Neural crest cell (in vitro differentiated cells): ENCODE measurements at places on chromosomes 1 and 21.

GRCh38 chr1:39926343-39926793 is 24.7 kb upstream of the MYCL start:
- DNase-seq = no peak

DNA sequence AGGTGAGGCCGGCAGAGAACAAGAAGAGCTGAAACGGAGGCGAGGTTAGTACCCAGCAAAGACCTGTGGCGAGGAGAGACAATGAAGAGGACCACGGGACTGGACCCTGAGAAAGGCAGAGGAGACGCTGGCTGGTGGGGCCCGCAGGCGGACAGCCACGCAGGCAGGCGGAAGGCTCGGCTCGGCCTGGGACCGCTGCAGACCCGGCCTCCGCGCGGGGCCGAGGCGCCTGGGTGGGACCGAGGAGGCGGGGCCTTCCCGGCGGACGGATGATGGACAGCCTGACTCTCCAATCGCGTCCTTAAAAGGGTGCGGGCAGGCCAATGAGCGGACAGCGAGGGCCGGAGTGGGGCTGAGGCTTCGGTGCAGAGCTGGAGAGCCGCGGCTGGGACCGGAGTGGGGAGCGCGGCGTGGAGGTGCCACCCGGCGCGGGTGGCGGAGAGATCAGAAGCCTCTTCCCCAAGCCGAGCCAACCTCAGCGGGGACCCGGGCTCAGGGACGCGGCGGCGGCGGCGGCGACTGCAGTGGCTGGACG is at the start of gene MPZL1:
TSS of gene MPZL1 (plus strand) at position 366 of the 535 bp plus-strand sequence. CDS start 170 bp downstream, outside the sequence.
- peak; percentile 99 for DNase-seq

- DNase-seq = no peak
These were observed 50.5 kb upstream of the ZYG11A start for GRCh38 chr1:52792036-52792435.

DNA sequence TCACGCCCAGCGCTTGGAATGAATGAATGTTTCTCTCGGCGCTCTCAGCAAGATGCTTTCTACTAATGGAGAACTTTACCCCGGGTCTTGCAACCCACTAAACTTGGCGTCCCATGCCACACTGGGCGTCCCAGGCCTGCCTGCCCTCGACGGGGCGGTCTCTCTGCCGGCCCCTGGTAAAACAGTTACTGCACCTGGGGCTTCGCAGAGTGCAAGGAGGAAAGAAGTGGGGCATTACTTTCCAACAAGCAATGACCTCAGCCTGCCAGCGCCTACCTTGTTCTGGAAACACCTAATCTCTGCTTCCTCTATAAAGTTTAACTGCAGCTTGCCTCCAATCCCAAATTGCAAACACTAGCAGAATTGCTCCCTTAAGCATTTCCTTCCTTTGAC is 27.8 kb upstream of the NFIA start:
- DNase-seq = no peak

DNA sequence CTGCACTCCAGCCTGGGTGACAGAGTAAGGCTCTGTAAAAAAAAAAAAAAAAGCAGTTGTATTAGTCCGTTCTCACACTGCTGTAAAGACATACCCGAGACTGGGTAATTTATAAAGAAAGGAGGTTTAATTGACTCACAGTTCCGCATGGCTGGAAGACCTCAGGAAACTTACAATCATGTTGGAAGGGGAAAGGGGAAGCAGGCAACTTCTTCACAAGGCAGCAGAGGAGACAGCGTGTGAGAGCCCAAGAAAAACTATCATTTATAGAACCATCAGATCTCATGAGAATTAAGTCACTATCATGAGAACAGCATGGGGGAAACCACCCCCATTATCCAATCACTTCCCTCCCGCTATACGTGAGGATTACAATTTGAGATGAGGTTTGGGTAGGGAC is 151.7 kb upstream of the NR5A2 start:
- DNase-seq = no peak

- DNase-seq = no peak
These were observed 68.3 kb upstream of the GJB5 start for GRCh38 chr1:34686531-34686930.

DNA sequence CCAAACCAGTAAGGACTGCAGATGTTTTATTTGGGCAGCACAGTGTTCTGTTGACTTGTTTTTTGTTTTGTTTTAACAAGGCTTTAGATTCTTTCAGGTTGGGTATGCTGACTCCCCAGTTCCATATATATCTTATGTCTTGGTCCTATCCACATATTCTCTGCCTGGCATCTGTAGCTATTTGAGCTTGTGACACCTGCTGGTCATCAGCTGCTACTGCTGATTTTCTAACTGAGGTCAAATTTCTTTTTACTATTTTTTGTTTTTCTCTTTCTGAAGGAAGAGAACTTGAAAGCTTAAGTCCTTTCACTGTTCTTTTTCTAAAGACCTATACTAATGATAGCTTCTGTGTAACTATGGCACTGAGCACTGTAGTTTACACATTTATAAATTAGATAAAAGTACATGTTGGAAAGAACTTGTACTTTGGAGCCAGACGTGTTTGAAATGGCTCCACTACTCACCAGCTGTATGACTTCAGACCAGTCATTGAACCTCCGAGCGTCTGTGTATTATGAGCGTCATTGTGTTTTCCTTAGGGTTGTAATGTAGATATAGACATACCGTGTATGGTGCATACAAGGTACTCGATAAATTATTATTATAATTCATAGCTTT is 109.4 kb downstream of the NRDC start:
- DNase-seq = no peak

DNA sequence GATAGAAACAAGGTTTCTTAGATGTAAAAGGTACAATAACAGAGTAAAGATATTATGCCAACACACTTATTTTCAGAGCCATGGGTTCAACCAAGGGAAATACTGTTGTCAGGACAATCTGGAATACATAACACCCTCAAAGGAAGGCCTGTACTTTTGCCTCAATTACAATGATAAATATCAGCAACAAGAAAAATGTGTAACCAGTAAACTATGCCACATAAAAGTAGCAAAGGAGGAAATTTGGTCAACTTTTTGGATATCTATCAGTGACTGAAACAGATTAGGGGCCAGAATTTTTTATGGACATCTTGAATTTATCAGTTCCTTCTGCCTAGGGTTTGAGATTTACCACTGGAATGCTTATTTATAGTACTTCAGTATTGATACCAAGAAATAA is 24.6 kb upstream of the RAP1GAP start:
- no peak for DNase-seq

GRCh38 chr1:155179112-155180031 is 5.7 kb downstream of the TRIM46 start:
- no peak for DNase-seq

DNA sequence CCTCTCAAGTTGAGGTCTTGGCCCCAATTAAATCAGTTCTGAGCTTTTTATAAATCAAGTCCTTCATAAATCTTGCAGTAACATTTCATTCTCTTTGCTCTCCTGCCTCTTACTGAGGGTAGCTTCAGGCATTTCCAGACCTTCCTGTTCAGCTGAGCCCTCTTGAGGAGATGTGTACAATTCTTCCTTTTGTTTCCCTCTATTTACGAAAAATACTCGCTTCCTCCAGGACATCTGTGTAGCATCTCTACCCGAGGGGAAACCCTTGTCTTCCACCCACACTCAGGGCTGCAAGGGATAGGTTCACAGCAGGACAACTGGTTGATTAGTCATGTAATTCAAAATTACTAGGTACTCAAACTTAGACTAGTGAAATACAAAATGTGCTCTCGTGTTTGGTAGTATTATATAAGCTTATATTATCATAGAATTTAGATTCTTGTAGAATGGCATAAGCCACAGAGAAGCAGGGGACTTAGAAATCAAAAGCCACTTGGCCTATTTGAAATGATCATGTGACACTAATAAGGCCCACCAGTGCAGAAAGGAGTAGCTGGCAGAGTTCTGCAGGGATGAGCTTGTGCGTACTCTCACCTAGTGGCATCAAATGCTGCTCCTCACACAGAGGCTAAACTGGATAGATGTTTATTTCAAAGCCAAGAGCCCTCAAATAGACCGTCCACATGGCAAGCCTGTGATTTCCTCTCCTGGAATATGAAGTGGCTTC is 126.7 kb downstream of the GDAP2 start:
- DNase-seq = peak; percentile 11

- no peak for DNase-seq
These were observed 36.2 kb upstream of the MRPS6 start for GRCh38 chr21:34037009-34037795.

GRCh38 chr1:243550276-243550675 is 294.4 kb downstream of the SDCCAG8 start:
- DNase-seq = no peak
